ENCODE measurements at places on chromosomes 5 and 9. TPM values are rescaled to one million over a fixed set of nuclear protein-coding genes. Genes with fewer than 3 reads are reported as not detected.

- DNase-seq, result no peak
These were observed 101.7 kb downstream of the GDNF start for GRCh38 chr5:37738057-37738691.

GRCh38 chr9:126234681-126235335 lies 91.8 kb upstream of the MVB12B start:
- DNase-seq, result no peak

GRCh38 chr5:125113328-125113727 lies 366.9 kb upstream of the ZNF608 start:
- DNase-seq, result no peak

DNA sequence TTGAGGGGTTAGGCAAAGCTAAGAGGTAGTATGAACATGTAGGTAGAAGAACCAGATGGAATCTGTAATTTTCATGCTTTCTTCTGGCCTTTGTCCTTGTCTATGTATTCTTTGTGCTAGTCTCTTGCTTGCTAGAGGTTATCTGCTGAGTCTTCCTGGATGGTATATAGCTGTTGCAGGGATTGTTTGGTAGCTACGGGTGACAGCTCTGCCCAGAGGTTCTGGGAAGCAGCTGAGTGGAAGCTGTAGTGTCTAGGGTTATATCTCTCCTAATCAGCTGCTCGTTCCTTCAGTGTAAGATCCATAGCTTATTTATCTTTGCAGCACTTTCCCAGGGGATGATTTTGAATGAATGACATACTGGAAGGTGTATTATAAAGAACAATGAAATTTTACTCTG lies 100.3 kb downstream of the ATG10 start:
- DNase-seq, result no peak

DNA sequence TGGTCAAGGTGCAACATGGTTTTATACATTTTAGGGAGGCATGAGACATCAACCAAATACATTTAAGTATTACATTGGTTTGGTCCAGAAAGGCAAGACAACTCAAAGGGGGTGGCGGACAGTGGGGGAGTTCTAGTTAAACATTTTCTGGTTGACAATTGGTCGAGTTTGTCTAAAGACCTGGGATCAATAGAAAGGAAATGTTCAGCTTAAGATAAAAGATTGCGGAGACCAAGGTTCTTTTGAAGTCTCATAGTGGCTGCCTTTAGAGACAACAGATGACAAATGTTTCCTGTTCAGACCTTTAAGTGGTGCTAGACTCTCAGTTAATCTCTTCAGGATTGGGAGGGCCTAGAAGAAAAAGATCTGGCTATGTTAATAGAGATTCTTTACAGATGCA lies 47.7 kb upstream of the TTC39B start:
- no peak for DNase-seq

DNA sequence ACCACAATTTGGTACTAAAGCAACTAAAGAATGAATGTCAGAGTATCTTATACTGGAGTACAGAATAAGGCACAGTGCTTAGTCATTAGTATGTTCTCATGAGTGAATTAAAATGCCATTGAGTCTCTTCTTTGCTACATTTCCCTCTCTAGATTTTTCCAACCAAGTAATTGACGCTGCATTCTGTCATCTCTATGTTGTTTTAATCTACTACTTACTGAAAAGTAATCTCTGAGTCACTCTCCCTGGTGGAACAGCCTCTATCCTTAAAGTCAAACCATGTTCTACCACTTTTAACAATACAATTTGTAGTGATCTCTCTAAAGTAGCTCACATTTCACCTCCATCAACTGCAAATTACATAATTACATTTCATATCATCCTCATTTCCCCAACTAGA lies 495.1 kb downstream of the CDH18 start:
- DNase-seq, result no peak

GRCh38 chr9:91379426-91379825 lies 17.7 kb upstream of the AUH start:
- DNase-seq, result no peak

Gene BRINP1
- polyA plus RNA-seq, result 4.9 TPM
